Hematopoietic multipotent progenitor cell treated with erythropoietin and hydrocortisone succinate and interleukin-3 and kit ligand, for 8 days (in vitro differentiated cells): ENCODE measurements at places on chromosomes 2 and 18.

GRCh38 chr2:40404517-40404916 is 47.4 kb downstream of the SLC8A1 start:
- DNase-seq, result no peak

- DNase-seq, result no peak
Measured at GRCh38 chr2:112910865-112911264, at the start of gene IL37. Gene IL37 (plus strand): TSS chr2:112911165. CDS start chr2:112913013, 1,848 bp downstream.

- DNase-seq, result no peak
Measured at GRCh38 chr2:2096803-2097464, 234.1 kb downstream of the MYT1L start.

GRCh38 chr2:102442967-102443828 is 20.2 kb downstream of the IL18RAP start:
- peak; percentile 51 for DNase-seq

DNA sequence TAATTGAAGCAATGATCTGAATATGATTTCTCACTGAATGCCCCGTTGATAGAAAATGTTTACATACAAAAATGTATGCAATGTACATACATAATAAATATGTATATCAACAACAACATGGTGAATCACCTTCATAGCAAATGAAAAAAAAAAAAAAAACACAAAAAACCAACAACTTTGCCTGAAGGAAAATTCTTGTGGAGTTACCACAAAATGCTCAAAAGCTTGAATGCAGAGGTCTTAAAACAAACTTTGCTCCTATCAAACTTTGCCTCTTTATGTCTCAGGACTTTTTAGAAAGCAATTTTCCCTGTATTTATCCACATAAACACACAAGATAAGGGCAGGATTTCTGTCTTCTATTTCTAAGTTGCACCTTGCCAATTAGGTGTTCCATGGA is 92.9 kb upstream of the SIX2 start:
- no peak for DNase-seq

- DNase-seq, result no peak
Measured at GRCh38 chr2:213129311-213129710, 22.1 kb downstream of the IKZF2 start.

- DNase-seq, result no peak
Measured at GRCh38 chr2:148954536-148954935, 79.5 kb downstream of the KIF5C start.

DNA sequence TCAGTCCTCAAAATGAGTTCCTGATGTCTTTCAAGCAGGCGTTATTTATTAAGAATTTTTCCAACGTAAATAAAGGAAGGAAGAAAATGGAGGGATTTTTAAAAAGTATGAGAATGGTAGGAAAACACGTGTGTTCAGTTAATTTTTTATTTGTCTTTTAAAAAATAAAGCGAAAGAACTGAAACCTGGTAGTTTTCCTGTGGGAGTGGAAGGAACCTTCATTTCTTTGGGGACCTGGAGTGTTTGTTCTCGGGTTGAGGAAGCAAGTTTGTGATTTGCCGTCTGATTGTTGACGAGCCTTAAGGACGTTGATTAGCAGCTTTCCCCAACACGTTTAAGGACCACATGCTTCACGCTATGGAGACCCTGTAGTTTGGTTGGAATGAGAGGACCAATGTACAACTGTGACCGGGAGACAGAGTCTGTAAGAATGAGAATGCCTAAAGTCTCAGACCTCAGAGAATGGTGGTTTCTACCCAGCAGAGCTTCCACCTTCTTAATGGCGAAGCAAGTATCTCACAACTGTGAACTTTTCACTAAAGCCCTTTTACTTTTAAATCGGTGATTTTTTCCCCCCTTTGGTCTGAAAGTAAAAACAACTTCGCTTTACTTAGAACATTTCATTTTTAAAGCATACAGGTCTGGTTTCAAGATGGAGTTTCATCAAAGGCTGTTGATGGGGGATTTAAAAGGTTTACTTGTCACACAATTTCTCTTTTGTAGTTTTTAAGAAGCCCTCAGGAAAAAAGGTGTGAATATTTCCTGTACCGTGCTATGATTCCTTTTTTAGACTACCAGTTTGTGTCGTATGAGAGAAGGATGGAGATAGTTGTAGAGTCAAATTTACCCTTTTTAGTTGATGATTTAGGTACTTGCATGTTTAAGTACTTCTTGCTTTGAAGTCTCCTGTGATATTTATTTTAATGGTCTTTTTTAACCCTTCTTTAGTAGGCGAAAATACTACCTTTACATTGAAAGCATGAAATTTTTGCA is 1.4 kb downstream of the TTC39C start:
- no peak for DNase-seq

- no peak for DNase-seq
Measured at GRCh38 chr2:160063271-160063670, 856 bp upstream of the PLA2R1 start.

DNA sequence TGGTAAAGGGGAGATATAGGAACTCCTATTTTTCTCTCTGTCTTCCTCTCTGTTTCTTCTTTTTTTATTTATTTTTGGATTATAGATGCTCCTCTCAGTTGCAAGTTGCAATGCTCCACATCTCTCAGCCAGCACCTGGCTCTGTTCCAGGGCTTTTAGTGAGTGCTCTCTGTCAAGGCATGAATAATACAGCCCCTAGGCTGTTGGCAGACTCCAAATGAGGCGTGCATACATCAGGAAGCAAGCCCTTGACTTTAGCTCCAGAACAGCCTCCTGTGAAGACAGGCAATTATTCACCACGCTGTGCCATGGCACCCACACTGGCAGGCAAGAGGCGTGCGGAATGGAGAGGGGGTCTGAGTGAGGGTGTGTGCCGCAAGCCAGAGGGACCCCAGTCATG is 228.1 kb upstream of the PXDN start:
- DNase-seq, result no peak

DNA sequence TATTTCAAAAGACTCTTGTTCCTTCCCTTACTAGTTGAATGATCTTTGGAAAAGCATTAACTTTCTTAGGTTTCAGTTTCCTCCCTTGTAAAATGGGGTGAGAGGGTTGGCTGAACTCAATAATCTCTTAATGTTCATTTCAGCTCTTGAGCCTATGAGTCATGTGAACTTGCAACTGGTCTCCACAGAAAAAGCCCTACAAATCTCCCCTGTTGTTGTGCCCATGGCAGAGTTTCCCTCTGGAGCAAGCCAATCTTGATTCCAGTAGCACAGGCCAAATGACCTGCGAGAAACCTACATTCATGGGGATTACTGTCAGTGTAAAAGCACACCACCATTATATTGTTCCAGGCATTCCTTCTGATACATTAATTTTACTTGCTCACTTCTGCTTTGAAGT is 388.9 kb downstream of the ALK start:
- no peak for DNase-seq

GRCh38 chr2:166384774-166385173 is 9.0 kb upstream of the SCN9A start:
- DNase-seq, result peak; percentile 58

GRCh38 chr18:61662726-61663125 is 230.1 kb downstream of the RNF152 start:
- no peak for DNase-seq

DNA sequence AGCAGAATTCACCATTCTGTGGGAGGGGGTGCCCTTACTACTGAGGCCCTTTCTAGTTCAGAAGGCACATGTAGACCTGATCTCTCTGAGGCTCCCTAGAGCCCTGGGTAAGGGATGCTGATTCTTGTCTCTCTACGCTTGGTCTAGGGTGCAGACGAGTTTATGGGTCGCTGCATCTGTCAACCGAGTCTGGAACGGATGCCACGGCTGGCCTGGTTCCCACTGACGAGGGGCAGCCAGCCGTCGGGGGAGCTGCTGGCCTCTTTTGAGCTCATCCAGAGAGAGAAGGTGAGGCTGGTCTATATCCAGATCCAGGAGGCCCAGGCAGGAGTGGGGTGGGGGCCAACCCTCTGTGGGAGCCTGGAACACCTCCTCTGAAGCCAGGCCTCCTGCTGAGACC is 147.2 kb downstream of the DYSF start:
- no peak for DNase-seq

DNA sequence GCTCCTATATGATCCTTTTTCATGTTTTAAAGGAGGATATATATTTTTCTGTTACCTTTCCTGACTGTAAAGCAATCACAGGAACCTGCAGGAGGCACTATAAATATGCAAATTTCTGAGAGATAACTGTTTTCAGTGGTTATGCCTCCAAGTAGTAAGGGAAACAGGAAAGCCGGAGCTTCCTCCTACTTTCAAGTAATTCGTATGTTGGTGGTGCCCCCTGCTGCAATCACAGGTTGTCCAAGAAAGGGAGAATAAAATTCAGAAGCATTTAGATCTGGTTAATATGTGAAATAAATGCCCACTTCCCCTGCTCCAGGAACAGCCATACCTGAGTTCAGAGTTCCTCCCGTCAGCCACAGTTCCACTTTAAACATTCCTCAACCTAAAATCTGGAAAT is 12.0 kb upstream of the BCL11A start:
- peak; percentile 74 for DNase-seq

DNA sequence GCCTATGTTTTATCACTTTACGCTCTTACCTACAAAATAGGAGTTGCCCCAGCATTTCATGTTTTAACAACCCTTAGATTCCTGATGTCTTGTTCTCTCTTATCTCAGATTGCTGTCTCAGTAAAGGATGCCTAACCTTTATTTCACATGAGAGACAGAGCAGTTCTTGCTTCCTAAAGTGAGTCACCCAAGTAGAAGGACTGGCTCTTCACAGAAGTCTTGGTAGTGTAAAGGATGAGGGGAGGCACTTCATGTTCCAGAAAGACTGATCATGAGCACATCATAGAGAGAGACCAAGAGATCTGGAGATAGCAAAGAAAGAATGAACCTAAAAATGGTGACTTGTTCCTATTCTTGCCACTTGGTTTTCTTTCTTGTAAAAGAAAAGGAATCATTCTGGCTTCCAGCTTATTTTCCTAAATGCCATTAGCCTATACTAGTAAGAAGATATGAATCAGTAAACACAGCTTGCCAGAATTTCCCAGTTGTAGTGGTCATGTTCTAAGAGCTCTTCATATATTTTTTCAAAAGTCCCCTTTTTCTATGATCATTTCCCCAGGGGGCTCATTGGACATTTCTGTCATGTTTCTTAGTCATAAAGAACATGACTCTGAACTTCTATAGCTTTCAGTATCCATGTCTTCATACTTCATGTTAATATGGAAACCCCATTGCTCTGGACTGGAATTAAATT is 54.9 kb downstream of the MAPRE2 start:
- DNase-seq, result no peak

DNA sequence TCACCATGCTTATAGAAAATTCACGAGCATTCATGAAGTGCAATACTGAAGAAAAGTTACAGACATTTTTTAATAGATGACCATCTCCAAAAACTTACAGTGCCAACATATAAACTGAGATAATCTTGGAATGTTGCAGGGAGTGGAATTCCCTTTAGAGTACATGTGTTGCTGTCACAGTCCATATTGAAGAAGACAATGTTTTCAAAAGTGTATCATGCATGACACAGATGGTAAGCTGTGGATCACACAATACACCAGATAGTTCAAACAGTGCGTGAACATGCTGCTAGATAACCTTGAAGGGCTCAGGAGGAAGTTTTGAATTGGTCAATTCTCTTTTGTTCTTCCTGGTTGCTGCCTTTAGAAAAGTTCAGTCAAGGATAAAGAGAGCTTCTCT is 1644.3 kb upstream of the NXPH2 start:
- DNase-seq, result no peak

GRCh38 chr2:206452750-206453149 is 9.4 kb downstream of the ADAM23 start:
- DNase-seq, result no peak

GRCh38 chr2:10629819-10630532 is 59.8 kb downstream of the NOL10 start:
- DNase-seq, result no peak

DNA sequence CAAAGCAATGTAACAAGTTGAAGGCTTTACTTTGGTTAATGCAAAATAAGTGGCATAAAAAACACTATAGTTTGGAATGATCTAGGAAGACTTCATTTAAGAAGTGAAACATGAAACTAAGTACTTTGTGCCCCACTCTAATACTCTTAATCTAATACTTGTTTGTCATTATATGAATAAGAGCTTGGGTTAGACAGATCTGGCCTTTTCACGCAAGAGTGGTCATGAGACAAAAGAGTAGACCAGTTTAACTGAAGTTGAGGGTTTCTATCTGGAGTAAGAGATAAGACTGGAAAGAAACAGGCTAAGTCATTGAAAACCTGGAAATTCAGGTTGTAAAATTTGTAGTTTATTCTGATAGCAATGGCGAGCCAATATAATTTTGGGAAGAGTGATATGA is 2.8 kb downstream of the SLC30A6 start:
- peak; percentile 95 for DNase-seq
